ENCODE measurements at places on chromosomes 1 and 21.

- DNase-seq: no peak
These were observed 183.0 kb upstream of the HOOK1 start for GRCh38 chr1:59631561-59632255.

DNA sequence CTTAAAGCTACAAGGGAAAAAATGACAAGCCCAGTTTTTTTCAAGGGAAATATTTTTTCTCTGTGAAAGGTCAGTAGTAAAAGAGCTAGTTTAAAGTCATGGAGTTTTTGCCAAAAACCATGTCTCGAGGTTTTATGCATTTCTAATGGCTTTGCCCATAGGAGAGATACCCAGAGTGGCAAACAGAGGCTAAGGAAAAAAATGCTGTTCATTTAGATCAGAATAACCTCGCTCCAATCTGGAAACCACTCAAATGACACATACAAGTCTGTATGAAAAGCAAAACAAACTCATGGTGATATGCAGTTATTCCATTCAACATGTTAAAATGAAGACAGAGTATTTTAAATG is 36.9 kb upstream of the EDEM3 start:
- no peak for DNase-seq

- no peak for DNase-seq
These were observed 454 bp downstream of the CORT start for GRCh38 chr1:10450156-10450814.

DNA sequence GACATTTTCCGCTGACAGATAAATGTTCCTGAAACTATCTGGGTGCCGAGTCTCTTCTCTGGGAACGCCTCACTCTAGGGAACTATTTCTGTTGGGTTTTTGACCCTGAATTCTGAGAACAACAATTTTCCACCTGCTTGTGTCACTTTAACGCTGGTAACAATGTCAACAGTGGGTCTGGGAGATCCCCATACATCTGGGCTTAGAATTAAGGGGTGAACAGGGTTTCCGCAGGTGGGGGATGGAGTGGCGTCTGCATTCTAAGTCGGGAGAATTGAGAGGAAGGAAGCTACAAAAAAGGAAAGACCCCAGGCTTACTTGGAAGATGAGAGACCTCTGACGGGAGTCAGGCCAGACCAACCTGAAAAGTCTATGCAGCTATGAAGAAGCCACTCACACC is 8.7 kb downstream of the CD247 start:
- no peak for DNase-seq

- no peak for DNase-seq
These were observed 79.6 kb downstream of the PLXNA2 start for GRCh38 chr1:208164609-208165008.

DNA sequence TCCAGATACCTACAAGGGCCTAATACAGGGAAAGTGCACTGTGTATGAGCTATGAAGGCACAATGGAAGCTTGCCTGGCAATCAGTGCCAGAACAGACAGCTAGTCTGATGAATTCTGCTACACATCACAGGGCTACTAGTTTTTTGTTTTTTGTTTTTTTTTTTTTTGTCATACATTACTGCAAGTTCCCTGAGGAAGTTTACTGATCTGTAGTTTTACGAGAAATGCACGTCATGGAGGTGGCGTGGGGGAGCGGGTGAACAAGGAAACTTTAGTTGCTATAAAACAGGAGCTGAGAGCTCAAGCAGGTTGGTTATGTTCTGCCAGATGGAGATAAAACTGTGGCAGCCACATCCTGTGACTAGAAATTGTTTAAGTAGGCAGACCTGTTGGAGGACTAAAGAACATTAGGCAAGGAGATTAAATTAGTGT is 17.7 kb downstream of the PTPRC start:
- no peak for DNase-seq

DNA sequence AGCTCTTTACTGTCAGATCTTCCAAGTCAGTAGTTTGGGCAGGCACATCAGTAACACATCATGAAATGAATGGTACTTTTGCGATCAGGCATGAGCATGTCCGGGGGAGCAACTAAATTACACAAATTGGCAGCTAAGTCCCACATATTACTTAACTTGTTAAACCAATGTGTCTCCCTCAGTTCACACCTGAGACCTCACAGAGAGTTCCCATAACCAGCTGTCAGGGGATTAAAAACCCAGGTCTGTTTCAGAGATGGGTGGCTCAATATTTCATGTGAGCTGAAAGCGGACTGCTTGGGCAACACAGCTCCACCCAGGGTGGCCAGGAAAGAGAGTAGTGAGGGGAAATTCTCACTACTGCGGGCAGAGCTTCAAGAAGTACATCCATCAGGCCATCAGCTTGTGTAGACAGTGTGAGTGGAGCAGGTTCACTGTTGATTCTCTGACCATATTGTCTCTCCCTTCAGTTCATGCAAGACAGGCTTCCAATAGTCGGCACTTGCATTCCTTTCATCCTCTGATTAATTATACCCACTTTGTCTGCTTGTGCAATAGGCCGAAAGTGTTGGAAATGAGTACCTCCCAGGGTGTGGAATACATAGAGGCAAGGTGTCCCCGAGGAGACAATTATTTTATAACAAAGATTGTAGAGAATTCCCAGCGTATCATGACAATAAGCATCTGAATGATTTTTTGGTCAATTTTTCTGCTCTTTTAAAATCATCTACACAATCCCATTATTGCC is 139.9 kb downstream of the PTGER3 start:
- no peak for DNase-seq

DNA sequence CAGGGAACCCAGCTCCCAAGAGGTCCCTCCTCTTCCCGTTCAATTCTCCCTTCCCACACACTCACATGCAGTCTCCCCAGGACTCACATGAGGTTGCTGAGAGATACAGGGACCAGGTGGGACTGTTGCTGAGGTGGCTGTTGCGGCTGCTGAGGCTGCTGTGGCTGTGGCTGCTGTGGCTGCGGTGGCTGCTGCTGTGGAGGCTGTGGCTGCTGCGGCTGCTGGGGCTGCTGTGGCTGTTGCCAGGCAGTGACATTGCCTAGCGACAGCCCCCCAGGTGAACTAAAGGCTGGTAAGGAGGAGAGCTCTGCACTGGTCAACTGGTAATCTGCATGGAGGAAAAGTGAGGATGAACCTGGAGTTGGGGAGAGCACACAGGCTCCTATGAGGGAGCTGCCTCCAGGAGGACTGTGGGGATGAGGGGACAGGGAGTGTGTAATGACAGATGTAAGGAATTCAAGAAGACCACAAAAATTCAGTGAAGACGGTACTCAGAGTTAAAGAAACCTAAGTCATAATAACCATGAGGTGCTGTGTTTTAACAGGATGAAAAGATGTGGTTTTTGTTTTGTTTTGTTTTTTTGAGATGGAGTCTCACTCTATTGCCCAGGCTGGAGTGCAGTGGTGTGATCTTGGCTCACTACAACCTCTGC is 31.8 kb downstream of the MEF2D start:
- DNase-seq: no peak

- no peak for DNase-seq
These were observed 11.8 kb downstream of the HTR6 start for GRCh38 chr1:19676438-19676922.

Data from NCI-H1436 treated with DMSO at 0.1 percent for 48 hours (cell line).